ENCODE measurements at places on chromosomes 5 and 9. TPM values are rescaled to one million over a fixed set of nuclear protein-coding genes. Genes with fewer than 3 reads are reported as not detected.

The CCL28 gene
- total RNA-seq: 17.3 TPM

The SPARC gene
- total RNA-seq: 217 TPM

The CD274 gene
- 1.5 TPM for total RNA-seq

The SLC35D2 gene
- total RNA-seq: 15.6 TPM

The ZNF608 gene
- 6.7 TPM for total RNA-seq

The LECT2 gene
- total RNA-seq: not detected

The RASEF gene
- 4.8 TPM for total RNA-seq

The CCNO gene
- 5.4 TPM for total RNA-seq

Measured in lower leg skin (tissue), 4 donors.